ENCODE measurements at places on chromosomes 2 and 18. TPM values are rescaled to one million over a fixed set of nuclear protein-coding genes. Genes with fewer than 3 reads are reported as not detected.

ST8SIA3 gene
- total RNA-seq: not detected

PSMD14 gene
- 29.8 TPM for total RNA-seq

RBM45 gene
- total RNA-seq: 6.8 TPM

UGT1A4 gene
- total RNA-seq: not detected

KCNF1 gene
- not detected for total RNA-seq
